ENCODE measurements at places on chromosomes 2 and 18.

DNA sequence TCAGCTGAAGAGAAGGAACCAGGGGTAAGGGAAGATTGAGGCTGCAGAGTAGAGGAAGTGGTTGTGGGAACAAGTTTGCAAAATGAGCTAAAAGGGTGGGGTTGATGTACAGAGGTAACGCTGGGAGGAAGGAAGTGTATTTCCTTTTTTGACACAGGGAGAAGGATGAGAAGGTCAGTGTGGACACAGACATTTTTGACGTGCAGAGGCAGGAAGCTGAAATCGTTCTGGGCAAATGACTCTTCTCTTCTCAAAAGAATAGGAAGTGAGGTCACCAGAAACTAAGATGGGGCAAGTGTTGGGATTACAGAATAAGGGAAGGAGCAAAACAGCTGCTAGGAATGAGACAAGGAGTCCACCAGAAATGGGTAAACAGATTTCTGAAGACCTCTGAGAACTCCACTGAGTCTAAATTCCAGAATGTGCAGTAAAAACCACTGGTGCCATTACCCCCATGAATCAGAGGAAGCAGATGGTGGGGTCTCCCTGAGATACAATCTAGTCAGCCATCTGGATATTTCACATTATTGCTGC, 20.0 kb upstream of the RNF149 start:
- no peak for DNase-seq

DNA sequence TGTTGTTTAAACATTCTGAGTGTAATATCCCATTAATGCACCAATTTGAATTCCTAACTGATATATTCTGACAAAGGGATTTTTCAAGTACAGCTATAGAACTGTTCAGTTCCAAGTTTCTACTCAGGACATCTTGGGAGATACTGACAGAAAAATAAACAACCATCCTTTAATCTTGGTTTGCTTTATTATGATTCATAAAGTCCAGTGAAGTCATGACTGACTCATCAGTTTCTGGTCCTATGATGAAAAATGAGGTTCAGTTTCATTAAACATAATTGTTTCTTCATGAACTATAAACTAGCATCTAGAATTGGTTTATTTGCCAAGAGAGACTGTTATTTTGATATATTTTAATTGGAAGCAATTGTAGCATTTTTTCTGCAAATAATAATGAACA, 896.2 kb downstream of the CCDC85A start:
- DNase-seq, result no peak

- DNase-seq, result no peak
These were observed 159.1 kb downstream of the SMAD7 start for GRCh38 chr18:48791636-48792105.

GRCh38 chr2:190182071-190182524, 119.6 kb upstream of the MSTN start:
- no peak for DNase-seq

- DNase-seq, result no peak
These were observed 4.4 kb downstream of the XRCC5 start for GRCh38 chr2:216113572-216113971.

DNA sequence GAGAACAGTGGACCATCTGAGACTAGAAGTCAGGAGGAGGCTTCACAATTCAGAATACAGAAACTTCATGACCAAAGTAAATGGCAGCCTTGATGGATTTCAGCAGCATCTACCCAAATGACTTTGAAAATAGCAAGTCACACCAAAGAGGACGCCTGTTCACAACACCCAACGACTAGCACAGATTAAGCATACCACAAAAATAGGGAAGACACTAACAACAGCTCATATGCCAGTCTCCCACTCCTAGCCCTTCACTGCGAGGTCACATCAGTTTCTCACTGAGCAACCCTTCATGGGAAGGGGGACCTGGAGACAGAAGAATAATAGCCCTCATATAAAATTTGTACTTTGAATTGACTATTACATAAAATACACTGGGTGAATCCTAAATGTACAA, 228.4 kb upstream of the SLC39A10 start:
- no peak for DNase-seq

GRCh38 chr18:48815581-48816324, 135.0 kb downstream of the SMAD7 start:
- no peak for DNase-seq

Measured in NCI-H1092 treated with DMSO at 0.1 percent for 48 hours (cell line).